ENCODE measurements at places on chromosomes 11 and 22.

DNA sequence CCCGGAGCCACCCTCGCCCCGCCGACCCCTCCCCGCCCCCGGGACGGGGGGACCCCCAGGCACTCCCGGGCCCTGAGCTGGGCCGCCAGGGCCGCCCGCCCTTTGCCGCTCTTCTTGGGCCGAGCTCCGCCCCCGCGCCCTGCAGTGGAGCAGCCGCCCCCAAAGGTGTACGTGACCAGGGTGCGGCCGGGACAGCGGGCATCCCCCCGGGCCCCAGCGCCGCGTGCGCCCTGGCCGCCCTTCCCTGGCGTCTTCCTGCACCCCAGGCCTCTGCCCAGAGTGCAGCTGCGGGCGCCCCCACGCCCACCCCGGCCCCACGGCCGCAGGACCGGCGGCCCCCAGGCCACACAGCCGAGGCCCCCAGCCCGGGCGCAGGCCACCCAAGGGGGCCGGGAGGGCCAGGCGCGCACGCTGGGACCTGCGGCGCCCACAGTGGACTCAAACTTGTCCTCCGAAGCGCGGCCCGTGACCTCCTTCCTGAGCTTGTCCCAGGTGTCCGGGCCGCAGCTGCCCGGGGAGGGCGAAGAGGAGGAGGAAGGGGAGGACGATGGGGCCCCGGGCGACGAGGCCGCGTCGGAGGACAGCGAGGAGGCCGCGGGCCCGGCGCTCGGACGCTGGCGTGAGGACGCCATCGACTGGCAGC is 7.4 kb downstream of the B4GALNT4 start:
- DNase-seq: no peak

- DNase-seq: no peak
Observed at GRCh38 chr11:124915541-124916369, 3.3 kb upstream of the HEPN1 start.

- DNase-seq: no peak
Observed at GRCh38 chr11:63805844-63806415, 7.3 kb upstream of the SPINDOC start.

GRCh38 chr11:70247710-70248072 is 22.8 kb upstream of the PPFIA1 start:
- DNase-seq: no peak
